ENCODE measurements at places on chromosomes 6 and 20.

GRCh38 chr6:24931718-24932691, 3.8 kb downstream of the RIPOR2 start:
- no peak for DNase-seq

- no peak for DNase-seq
These were observed 4.9 kb upstream of the ASCC3 start for GRCh38 chr6:100886076-100886475.

DNA sequence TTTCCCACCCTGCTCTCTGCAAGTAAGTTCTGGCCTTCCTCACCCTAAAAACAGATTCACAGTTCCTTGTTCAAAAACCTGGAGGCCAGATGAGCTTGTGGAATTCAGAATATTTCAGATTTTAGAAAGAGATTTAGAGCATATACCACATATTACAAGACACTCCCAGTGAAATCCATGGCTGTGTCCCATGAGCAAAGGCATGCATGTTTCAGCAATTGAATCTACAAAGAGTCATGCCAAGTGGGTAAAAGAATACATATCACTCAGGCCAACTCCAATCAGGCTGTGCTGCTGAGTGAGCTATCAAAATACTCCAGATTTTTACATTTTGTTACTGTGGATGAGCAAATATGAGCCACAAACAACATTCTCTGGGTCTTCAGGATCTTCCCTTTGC, 10.2 kb upstream of the NEDD9 start:
- no peak for DNase-seq

DNA sequence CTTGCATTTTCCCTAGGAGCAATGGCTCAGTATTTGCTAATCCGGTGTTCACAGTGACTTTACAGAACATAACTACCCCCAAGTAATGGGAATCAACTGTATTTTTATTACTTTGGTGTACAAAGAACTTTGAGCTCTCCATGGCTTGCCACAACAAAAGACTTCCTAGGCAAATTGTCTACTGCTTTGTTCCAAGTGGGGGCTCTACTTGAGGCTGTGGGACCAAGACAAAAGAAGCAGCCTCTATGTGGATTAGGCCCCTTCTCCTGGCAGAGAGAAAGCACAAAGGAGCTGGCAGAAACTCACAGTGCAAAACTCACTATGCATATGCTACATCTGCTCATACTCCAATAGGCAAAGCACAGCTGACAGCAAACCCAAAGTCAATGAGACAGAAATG, 853 bp downstream of the WFDC8 start:
- DNase-seq = no peak

DNA sequence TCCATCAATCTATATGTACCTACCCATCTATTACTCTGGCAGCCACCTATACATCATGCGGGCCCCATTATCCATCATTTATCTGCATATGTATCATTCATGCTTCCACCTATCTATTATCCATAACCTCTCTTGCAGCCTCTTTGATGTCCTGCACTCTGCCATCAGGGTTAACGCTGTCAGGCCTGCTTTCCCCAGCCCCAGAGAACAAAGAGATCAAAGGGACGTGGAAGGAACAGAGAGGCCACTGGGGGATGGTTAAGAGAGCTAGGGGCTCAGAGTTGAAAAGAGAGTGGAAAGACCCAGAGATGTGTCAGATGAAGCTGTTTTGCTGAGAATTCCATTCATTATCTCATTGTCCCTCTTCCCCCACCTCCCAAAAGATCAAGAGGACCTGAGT, 67.3 kb upstream of the CCDC167 start:
- DNase-seq = no peak

DNA sequence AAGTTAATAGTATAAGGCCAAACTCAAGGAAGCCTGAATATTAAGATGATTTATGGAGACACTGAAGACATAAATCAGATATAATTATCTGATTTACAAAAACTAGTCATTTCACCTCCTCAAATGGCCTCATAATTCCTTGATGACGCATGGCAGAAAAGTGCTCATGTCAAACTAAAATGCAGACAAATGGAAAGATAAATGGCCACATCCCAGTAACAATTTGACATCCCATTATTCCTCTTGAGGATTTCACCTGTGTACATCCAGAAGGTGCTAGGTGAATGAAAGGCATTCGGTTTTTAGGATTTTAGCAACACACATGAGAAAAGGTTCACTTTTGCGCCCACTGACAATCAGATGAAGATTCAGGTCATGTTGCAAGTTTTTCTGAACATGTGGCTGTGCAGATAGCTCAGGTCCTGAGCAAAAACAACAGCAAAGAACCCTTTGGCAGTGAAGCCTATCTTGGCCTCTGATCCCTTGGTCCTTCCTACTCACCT, 24.2 kb downstream of the SGK1 start:
- no peak for DNase-seq

- DNase-seq = no peak
These were observed 30.2 kb upstream of the IL17A start for GRCh38 chr6:52155791-52156576.

- no peak for DNase-seq
These were observed 76.2 kb downstream of the ATXN1 start for GRCh38 chr6:16684896-16685554.

- no peak for DNase-seq
These were observed 3.0 kb downstream of the LST1 start for GRCh38 chr6:31588871-31589650.

DNA sequence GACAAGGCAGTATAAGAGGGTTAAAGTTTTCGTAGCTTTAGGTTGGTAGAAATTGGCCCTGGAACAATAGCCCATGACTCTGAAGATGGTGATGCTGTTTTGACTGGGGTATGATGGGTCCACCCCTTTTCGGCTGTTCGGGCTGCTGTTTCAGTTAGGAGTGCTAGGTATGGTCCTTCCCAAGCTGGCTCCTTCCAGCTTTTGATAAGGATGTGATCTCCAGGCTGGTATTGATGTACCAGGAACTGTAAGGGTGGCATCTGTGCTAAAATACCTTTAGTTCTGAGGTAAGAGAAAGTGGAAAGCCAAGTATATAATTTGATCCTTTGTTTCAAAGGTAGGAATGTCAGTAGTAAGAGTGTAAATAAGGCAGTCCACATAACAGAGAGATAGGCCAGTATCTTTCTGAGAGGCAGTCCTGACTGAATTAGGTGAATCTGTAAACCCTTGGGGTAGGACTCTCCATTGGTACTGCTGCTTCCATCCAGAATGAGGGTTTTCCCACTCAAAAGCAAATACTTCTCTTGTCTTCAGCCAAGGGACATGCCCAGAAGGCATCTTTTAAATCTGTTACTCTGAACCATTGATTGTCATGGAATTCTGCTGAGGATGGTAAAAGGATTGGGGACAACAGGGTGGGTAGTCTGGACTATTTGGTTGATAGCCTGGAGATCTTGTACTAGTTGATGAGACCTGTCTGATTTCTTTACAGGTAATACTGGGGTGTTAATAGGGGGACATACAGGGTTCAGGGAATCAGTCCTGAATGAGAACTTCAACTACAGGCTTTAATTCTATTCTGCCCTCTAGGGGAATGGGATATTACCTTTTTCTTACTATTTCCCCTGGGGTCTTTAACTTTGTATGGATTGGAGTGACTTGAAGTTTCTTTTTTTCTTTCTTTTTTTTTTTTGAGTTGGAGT, 6.1 kb upstream of the ZNFX1 start:
- DNase-seq = no peak

GRCh38 chr6:14310960-14311359, 193.4 kb downstream of the CD83 start:
- no peak for DNase-seq

- DNase-seq = no peak
These were observed 32.1 kb downstream of the CYB5R4 start for GRCh38 chr6:83891586-83891985.

DNA sequence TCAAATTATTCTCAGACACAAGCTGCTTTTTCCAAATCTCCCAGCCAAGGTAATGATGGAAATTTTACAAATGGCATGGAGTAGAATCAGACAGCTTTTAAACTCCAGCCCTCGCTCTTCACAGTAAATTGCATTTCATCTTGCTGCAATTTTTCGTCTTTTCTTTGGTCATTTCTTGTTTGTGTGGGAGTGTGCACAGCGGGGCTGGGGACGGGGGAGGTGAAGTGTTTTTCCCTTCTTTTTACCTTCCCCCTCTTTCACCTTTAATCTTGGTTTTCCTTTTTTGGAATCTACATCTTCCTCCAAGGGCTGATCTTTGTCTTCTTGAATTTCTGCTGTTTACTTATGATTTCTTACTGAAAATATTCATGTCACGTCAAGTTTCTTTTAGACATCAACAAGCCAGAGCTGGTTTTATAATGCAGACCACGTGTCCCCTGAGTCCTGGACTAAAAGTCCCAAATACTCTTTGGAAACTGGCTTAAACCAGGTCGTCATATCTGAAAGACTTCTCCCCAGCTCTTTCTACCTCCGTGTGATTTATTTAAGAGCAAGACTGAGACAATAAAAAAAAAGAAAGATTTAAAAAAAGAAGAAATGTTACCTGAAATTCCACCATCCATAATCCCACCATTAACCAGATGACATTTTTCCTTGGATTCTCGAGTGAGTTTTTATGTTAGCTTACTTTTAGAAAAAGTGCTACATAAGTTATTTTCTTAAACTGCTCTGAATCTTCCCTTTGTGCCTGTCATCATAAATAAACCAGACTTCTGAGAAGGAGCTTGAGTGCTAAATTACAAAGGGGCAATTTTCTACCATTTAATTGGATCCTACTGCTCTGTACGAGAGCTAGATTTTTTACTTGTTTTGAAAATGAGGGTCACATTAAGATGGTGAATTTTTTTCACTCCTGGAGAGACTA, 52.0 kb downstream of the MAP3K5 start:
- no peak for DNase-seq

GRCh38 chr6:160853946-160854345, 137.6 kb upstream of the MAP3K4 start:
- DNase-seq = no peak

DNA sequence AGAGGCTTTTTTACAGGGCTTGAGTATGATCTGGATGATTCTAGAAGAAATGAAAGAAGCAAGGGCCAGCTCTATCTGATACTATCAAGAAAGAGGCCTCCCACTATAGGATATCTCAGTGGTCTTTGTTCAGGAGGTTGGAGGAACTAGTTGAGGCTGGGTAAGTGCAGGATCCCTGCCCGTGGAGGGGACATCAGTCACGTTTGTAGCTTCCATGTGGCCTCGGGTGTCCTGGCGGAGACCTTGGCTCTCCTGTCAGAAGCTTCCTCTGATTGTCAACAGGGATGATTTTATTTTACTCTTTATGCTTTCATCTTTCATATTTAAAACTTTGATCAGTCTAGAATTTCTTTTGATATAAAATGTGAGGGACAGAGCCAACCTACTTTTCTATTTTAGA, 86.6 kb downstream of the PHACTR3 start:
- no peak for DNase-seq

DNA sequence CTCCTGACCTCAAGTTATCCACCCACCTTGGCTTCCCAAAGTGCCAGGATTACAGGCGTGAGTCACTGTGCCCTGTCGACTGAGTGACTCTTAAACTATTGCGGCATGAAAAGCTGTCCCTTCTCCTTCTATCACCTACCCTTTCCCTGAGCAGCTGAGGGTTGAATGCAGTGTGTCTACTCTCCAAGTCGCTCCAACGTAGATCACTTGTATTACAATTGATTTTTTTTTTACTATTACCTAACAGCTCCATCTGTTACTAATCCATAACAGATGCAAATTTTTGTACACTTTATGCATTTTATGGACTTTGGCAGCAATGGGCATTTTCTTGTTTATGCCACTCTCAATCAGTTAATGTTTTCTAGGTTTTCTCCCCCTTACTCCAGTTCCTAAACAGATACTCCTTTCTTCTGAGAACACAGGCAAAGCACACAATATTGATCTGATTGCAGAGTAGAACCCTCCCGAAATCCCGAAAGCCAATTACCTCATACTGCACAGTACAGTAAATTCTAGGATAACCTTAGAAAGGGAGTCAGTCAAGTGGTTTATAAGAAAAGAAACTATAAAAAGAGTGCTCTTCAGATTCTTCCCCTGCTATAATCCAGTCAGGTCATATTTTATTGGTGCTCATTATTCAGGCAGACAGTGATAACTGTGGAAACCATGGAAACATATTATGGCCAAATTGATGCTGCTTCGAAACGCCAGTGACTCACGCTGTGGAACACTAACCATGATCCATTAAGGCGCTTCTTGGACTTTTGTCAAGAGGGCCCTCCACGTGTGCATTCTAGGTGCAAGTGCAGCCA, 273.0 kb downstream of the ADGB start:
- no peak for DNase-seq

GRCh38 chr20:11918981-11919380, 1.3 kb downstream of the BTBD3 start:
- DNase-seq = no peak

DNA sequence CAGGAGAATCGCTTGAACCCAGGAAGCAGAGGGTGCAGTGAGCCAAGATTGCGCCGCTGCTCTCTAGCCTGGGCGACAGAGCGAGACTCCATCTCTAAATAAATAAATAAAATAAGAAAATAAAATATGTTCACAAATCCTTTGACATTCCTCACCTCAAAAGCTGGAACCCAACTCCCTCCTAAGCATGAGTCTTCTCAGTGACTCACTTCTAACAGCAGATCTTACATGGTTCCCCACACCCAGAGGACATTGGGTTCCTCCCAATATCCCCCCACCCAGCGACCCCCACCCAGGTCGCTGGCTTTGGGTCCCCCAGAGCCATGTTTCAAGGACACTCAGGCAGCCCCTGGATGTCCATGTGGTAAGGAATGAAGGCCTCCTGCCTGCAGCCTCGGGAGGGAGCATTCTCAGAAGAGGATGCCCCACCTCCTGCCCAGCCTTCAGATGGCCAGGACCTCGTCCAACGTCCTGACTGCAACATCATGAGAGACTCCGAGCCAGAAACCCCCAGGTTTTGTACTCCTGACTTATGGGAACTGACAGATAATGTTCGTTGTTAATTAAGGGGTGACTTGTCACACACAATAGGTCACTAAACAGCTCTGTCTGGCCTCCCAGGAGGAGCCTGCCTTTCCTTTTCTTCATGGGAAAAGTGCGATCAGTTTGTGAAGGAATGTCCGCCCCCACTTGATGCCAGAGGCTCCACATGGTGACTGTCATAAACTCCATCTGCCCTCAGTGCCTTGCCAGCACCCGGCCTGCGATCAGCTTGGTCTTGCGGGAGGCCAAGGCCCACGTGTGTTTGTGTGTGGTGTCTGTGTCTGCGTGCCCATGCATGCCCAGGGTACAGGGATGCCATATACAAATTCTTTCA, 10.1 kb upstream of the GMEB2 start:
- no peak for DNase-seq

DNA sequence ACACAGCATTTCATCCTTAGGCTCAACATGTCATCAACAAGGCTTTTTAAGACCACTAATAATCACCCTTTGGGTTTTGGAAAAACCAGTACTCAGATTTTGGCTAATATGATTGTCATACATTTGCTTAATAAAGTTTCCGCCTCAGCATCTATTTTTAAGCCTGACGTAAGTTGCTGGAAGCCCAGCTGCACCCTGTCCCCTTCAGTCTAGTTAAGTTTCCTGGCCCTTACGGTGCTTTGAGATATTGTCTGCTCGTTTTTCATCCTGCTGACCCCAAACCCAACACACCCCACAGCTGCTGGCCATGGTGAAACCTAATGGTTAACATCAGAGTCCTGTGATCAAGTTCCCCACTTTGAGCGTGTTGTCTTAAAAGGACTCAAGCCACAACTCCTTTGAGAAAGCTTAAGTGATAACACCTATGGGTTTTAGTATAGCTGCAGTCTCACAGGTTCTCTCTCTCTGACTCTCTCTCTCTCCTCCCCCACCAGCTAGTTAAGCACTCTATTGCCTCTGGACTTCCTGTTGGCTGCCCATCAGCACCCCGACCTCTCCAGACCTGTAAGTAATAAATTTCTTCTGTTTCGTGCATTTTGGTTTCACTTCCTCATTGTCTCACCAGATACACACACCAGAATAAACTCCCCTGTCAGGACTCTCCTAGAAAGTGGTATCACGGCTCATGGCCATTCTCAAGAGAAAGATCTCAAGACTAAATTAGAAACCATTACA, 802.0 kb downstream of the C6orf118 start:
- no peak for DNase-seq
